ENCODE measurements at places on chromosomes 5 and 9. TPM values are rescaled to one million over a fixed set of nuclear protein-coding genes. Genes with fewer than 3 reads are reported as not detected.

DNA sequence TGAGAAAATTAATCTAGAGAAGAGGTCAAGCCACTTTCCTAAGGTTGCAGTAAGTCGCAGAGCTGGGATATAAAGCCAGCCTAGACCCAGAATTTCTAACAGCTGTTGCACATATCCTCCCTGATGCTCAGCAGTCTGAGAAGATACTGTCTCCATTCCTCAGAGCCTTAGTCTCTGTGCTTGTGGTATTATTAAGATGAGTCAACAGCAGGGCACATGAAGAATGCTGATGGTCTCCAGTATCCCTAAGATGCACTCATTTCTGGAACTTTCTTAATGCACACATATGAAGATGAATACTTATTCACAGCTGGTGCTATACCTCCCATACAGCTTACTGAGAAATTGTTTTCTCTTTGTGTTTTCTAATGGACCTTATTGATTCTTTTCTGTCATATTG is 32.5 kb downstream of the SGCD start:
- no peaks in the 10 kb centered on the region for H3K4me1 ChIP-seq
- no peak overlapping the region for H3K27ac ChIP-seq
- no peak for DNase-seq
- no peak overlapping the region for H3K4me3 ChIP-seq

DNA sequence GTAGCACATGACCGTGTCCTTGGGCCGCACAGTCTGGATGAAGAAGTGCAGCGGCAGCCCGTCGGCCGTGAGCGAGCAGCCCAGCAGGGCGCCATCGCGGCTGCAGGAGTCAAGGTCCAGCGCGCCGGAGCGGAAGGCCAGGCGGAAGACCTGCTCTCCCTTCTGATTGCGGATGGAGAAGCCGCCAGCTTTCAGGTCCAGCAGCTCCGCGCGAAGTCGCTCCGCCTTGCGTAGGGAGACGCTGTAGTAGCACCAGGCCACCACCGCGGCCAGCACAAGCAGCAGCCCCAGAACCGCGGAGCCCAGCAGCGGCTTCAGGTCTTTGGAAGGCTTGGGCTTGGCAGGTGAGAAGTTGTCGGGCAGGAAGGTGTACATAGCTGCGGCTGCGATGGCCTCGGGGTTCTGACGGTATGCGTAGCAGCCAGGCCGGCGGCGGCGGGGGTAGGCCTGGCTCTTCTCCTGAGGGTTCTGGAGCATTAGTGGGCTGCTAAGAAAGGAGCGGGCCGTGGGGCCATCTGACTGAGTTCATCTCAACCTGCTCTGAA is 4.2 kb downstream of the MYORG start:
- peak; percentile 71 for DNase-seq
- no peaks in the 10 kb centered on the region for H3K4me1 ChIP-seq
- no peak overlapping the region for H3K27ac ChIP-seq
- no peak overlapping the region for H3K4me3 ChIP-seq
- H3K36me3 ChIP-seq: peaks cover 61% of the 10 kb centered on the region

GRCh38 chr5:133311176-133311575 is 259.4 kb downstream of the HSPA4 start:
- H3K4me3 ChIP-seq: no peak overlapping the region
- H3K27ac ChIP-seq: no peak overlapping the region
- no peaks in the 10 kb centered on the region for H3K4me1 ChIP-seq

- no peak for DNase-seq
- H3K27me3 ChIP-seq: no peaks in the 10 kb centered on the region
- H3K36me3 ChIP-seq: no peaks in the 10 kb centered on the region
- H3K4me1 ChIP-seq: no peaks in the 10 kb centered on the region
- H3K27ac ChIP-seq: no peak overlapping the region
Observed at GRCh38 chr9:85185486-85186217, 516.1 kb downstream of the NTRK2 start.

DNA sequence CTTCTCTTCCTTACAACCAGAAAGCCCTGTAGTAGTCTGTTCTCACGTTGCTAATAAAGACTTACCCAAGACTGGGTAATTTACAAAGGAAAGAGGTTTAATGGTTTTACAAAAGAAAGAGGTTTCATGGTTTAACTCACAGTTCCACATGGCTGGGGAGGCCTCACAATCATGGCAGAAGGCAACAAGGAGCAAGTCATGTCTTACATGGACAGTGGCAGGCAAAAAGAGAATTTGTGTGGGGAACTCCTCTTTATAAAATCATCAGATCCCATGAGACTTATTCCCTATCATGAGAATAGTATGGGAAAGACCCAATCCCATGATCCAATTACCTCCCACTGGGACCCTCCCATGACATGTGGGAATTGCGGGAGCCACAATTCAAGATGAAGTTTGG is 164.9 kb downstream of the NR3C1 start:
- no peaks in the 10 kb centered on the region for H3K36me3 ChIP-seq
- DNase-seq: no peak
- H3K4me1 ChIP-seq: peaks cover 6% of the 10 kb centered on the region
- H3K4me3 ChIP-seq: no peak overlapping the region
- no peaks in the 10 kb centered on the region for H3K27me3 ChIP-seq

DNA sequence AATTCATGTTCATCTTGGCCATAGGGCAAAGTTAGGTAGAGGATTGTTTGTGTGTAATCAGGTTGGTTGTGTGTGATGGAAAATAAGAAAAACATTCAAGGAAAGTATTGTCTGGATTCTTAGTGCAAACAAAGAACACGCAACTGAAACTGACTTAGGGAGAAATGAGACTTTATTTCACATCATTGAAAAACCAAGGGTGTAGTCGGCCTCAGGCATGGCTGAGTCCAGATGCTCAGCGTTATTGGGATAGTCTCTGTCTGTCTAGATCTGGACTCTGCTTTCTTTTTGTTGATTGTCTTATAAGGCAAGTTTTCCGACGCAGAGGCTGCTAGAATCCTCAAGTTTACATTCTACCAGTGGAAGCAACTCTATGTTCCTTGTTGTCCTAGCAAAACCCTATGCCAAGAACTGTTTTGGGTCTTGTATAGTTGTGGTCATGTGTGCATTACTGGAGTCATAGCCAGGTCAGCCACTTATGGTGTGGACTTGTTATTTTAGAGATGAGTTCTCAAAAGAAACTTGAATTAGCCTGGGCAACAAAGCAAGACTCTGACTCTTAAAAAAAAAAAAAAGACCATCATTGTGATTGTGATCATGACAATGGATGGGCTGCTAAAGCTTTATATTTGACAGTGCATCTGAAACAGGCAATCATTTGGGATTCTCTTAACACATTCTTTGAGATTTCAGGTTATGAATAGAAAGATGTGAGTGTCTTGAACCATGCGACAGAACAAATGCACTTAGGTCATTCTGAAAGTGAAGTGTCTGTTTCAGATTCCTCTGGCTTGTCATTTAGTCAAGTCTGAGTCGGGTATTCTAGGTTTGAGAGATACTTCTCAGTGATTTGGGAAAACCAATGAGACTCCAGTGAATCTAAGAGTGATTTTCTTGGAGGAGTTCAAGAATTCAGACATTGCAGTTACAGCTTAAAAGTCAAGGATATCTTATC is 82.6 kb downstream of the DOCK2 start:
- H3K27me3 ChIP-seq: no peaks in the 10 kb centered on the region
- no peak for DNase-seq
- no peak overlapping the region for H3K4me3 ChIP-seq
- H3K4me1 ChIP-seq: no peaks in the 10 kb centered on the region

DNA sequence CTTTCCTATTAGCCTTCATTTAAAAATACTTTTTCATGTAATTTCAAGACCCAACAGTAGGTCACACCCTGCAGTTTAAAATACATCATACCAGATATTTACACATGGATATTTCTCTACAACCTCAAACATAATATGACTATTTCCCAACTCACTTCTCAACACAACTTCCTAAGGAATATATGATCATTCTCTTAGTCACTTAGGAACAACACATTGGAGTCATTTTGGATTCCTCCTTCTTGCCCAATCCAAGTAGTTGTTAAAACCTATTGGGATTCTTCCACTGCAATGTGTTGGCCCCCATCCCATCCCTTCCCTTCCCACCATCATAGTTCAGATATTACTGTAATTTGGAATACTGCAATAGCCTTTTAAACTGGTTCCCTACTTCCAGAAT is 145.5 kb downstream of the DCP2 start:
- peaks cover 97% of the 10 kb centered on the region for H3K36me3 ChIP-seq
- H3K27ac ChIP-seq: no peak overlapping the region
- peaks cover 5% of the 10 kb centered on the region for H3K4me1 ChIP-seq
- DNase-seq: no peak
- H3K27me3 ChIP-seq: no peaks in the 10 kb centered on the region
- no peak overlapping the region for H3K4me3 ChIP-seq

The TLX3 gene
- not detected for total RNA-seq

GRCh38 chr9:71571186-71571585 is 197.1 kb downstream of the CEMIP2 start:
- H3K27me3 ChIP-seq: no peaks in the 10 kb centered on the region
- H3K4me1 ChIP-seq: peaks cover 3% of the 10 kb centered on the region
- no peak overlapping the region for H3K4me3 ChIP-seq
- no peak for DNase-seq
- no peaks in the 10 kb centered on the region for H3K36me3 ChIP-seq
- no peak overlapping the region for H3K27ac ChIP-seq

- H3K4me1 ChIP-seq: no peaks in the 10 kb centered on the region
- no peaks in the 10 kb centered on the region for H3K36me3 ChIP-seq
- H3K27me3 ChIP-seq: peaks cover 22% of the 10 kb centered on the region
- no peak overlapping the region for H3K27ac ChIP-seq
- DNase-seq: no peak
- H3K4me3 ChIP-seq: no peak overlapping the region
Observed at GRCh38 chr9:85521371-85522197, 220.2 kb downstream of the AGTPBP1 start.

The DOCK2 gene
- total RNA-seq: 1.7 TPM

The PTCH1 gene
- 32.9 TPM for total RNA-seq

The FAT2 gene
- total RNA-seq: not detected

The ANKRD34B gene
- 0.09 TPM for total RNA-seq

GRCh38 chr5:143182901-143183820 is 220.3 kb downstream of the NR3C1 start:
- H3K27ac ChIP-seq: no peak overlapping the region
- peaks cover 23% of the 10 kb centered on the region for H3K4me1 ChIP-seq
- H3K36me3 ChIP-seq: no peaks in the 10 kb centered on the region
- no peak overlapping the region for H3K4me3 ChIP-seq
- DNase-seq: no peak

- H3K27me3 ChIP-seq: no peaks in the 10 kb centered on the region
- DNase-seq: no peak
- H3K4me1 ChIP-seq: no peaks in the 10 kb centered on the region
- H3K27ac ChIP-seq: no peak overlapping the region
- H3K4me3 ChIP-seq: no peak overlapping the region
- H3K36me3 ChIP-seq: no peaks in the 10 kb centered on the region
Observed at GRCh38 chr5:156103155-156103885, 223.6 kb upstream of the SGCD start.

- DNase-seq: no peak
- H3K4me3 ChIP-seq: no peak overlapping the region
- H3K27ac ChIP-seq: no peak overlapping the region
Observed at GRCh38 chr9:128089299-128089698, 21.3 kb downstream of the SLC25A25 start.

The PCDHA6 gene
- 6.2 TPM for total RNA-seq

GRCh38 chr5:168898247-168898911 is 319.2 kb upstream of the PANK3 start:
- H3K36me3 ChIP-seq: no peaks in the 10 kb centered on the region
- H3K27ac ChIP-seq: no peak overlapping the region
- DNase-seq: no peak
- H3K4me1 ChIP-seq: no peaks in the 10 kb centered on the region
- peaks cover 13% of the 10 kb centered on the region for H3K27me3 ChIP-seq

DNA sequence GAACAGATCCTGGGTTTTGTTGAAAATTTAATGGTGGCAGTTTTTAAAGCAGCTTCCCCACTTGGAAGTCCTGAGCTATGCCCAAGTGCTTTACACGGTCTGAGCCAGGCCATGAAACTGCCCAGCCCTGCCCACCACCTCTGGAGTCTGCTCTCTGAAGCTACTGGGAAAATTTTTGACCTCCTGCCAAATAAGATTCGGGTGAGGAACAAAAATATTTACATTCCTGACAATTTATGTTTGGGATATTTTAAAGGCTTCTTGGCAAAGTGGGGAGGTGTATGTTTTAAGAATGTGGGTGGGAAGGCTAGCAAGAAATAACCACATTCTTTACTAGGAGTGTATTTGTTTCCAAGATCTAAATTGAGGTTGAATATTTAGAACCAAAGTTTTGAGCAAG is 50.0 kb downstream of the HACD4 start:
- H3K4me1 ChIP-seq: no peaks in the 10 kb centered on the region
- H3K27me3 ChIP-seq: no peaks in the 10 kb centered on the region
- peaks cover 36% of the 10 kb centered on the region for H3K36me3 ChIP-seq
- no peak overlapping the region for H3K4me3 ChIP-seq

The FOXD4 gene
- total RNA-seq: not detected

The OR2K2 gene
- total RNA-seq: not detected

DNA sequence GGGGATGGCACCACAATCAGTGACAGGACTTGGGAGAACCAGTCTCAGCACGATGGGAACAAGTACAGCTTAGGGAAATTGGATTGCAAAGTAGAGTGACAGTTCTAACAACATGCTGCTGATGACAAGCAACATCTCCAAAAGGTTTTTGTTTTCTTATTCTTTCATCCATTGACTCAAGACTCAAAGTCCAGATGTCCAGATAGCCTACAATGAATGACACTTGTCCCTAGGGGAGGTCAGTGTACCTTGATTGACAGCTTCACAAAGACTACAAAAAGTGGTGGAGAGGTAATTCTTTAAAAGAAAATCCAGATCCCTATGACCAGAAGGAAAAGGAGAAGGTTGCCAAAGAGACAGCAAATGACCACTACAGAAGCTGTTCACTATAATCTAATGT is 323.9 kb downstream of the TMEM232 start:
- DNase-seq: no peak
- H3K27me3 ChIP-seq: no peaks in the 10 kb centered on the region
- no peak overlapping the region for H3K27ac ChIP-seq
- H3K4me1 ChIP-seq: peaks cover 3% of the 10 kb centered on the region
- H3K4me3 ChIP-seq: no peak overlapping the region
- no peaks in the 10 kb centered on the region for H3K36me3 ChIP-seq

DNA sequence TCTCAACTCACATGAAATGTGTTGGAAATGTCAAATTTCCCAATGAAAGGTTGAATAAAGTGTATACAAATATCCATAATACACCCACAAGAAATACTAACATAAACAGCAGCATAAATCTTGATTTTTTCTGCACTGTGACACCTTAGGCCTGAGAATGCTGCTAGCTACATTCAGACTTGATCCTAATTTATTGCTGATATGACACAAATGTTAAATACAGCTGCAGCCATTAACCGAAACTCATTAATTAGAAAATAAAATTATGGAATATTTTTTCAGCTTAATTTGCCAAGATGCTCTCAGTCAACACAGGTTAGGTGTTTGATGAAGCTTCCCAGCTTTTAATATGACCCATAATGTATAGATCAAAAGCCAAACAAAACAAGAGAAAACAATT is 914.3 kb upstream of the C9orf72 start:
- H3K4me1 ChIP-seq: no peaks in the 10 kb centered on the region
- H3K36me3 ChIP-seq: no peaks in the 10 kb centered on the region
- H3K27me3 ChIP-seq: no peaks in the 10 kb centered on the region
- H3K27ac ChIP-seq: no peak overlapping the region
